RWPE1 (cell line): ENCODE measurements at places on chromosomes 6 and 20.

GRCh38 chr20:32519381-32519730 lies 65.8 kb downstream of the NOL4L start:
- DNase-seq, result no peak

GRCh38 chr6:168060521-168060931 lies 18.5 kb downstream of the FRMD1 start:
- DNase-seq, result peak; percentile 29

DNA sequence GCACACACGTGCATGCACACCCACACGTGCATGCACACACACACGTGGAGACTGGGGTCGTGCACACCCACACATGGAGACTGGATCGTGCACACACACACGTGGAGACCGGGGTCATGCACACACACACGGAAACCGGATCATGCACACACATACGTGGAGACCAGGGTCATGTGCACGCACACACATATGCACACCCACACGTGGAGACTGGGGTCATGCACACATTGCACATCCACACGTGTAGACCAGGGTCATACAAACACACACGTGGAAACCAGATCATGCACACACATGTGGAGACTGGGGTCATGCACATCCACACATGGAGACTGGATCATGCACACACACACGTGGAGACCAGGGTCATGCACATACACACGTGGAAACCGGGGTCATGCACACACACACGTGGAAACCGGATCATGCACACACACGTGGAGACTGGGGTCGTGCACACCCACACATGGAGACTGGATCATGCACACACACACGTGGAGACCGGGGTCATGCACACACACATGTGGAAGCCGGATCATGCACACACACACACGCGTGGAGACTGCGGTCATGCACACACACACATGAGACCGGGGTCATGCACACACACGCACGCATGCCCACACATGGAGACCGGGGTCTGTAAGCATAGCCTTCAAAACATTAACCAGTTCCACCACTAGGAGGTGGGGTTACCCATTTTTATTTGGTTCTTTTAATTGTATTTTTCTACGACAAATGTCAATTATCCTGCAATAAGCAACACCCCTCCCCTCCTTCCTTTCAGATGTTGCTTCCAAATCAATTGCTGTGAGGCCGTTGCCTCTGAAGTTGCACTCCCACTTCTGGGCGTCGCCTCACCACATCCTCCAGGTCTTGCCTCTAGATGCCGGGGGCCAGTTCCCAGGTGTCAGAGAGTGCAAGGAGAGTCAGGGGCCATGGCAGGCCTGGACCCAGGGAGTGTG lies 95.8 kb downstream of the TMEM242 start:
- no peak for DNase-seq

GRCh38 chr20:57451431-57451794 lies 60.2 kb downstream of the RBM38 start:
- DNase-seq, result no peak

DNA sequence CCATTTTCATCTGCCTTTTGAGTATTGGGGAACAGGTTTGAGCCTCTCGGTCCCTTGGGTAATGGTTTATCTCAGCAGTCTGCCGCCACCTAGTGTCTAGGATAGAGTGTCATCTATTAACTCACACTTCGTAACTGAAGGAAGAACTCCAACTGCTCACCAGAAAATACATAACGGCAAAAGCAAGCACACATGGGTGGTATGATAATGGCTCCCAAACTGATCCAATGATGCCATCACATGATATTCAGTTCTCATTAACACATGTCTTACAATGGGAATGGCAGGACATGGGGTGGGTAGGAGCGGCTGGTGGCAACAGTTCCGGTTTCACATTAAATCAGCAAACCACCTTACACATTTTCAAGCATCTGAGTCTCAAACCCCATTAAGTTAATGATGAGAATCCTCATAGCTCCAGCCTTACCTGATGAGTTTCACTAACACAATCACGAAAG lies 110.7 kb upstream of the PHACTR1 start:
- peak; percentile 60 for DNase-seq

GRCh38 chr20:32902456-32903420 lies 44.0 kb downstream of the EFCAB8 start:
- peak; percentile 83 for DNase-seq

DNA sequence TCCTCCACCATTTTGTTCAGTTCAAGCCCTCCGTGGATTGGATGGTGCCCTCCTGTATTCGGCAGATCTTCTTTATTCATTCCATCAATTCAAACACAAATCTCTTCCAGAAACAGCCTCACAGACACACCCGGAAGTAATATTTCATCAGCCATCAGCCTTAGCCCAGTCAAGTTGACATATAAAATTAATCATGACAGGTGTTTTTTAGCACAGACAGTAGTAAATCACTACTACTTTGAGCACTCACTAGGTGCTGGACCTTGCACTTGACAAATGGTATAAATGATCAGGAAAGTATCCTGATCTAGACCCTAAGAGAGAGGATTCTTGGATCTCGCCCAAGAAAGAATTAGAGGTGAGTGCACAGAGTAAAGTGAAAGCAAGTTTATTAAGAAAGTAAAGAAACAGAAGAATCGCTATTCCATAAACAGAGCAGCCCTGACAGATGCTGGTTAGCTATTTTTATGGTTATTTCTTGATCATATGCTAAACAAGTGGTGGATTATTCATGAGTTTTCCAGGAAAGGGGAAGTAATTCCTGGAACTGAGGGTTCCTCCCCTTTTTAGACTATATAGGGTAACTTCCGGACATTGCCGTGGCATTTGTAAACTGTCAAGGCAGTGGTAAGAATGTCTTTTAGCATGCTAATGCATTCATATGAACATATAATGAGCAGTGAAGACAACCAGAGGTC lies 194.6 kb upstream of the LAMP5 start:
- DNase-seq, result no peak

GRCh38 chr6:141451511-141452353 lies 681.0 kb upstream of the GJE1 start:
- DNase-seq, result peak; percentile 36

DNA sequence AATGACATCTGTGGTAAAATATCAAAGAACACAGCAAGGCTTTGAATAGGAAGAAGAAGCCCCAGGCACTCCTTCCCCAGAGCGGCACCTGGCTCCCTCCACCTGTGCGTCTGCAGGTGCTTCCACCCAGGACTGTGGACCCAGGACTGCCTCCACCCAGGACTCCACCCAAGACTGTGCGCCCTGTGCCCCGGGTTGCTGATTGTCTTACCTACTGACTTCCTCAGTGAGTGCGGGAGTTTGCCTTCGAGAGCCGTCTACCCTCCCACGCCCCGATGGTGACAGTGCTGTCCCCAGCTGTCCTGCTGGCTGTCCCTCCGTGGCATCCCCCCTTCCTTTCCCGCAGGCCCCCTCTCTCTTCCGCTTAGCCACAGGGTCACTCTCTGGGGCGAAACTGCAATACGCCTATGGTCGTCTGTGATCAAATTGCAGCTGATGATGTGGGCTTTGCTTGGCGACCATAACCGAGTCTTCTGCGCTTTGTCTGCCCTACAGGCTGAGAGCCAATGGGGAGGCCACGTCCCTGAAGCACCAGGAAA lies 52.1 kb downstream of the IRF4 start:
- DNase-seq, result no peak
